Glutamatergic neuron (in vitro differentiated cells): ENCODE measurements at places on chromosomes 12 and 14. TPM values are rescaled to one million over a fixed set of nuclear protein-coding genes. Genes with fewer than 3 reads are reported as not detected.

The PDZRN4 gene
- total RNA-seq, result 1.5 TPM

DNA sequence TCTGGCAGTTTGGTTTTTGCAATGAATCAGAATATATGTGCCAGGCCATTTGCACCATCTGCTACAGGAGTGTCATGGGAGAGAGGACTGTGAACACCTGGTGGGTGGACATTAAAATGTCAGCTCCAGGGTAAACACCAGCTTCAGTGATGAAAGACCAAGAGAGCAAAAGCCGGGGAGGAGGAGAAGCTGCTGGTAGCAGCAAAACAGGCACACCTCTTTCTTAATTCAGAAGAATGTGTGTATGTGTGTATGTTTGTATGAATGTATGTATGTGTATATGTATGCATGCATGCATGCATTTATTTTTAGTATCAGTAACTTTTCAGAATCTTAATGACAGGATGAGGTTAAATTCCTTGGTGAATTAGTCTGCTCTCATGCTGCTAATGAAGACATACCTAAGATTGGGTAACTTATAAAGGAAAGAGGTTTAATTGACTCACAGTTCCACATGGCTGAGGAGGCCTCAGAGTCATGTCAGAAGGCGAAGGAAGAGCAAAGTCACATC lies 357.4 kb upstream of the PRICKLE1 start:
- DNase-seq, result no peak

The KLRC3 gene
- total RNA-seq, result not detected

DNA sequence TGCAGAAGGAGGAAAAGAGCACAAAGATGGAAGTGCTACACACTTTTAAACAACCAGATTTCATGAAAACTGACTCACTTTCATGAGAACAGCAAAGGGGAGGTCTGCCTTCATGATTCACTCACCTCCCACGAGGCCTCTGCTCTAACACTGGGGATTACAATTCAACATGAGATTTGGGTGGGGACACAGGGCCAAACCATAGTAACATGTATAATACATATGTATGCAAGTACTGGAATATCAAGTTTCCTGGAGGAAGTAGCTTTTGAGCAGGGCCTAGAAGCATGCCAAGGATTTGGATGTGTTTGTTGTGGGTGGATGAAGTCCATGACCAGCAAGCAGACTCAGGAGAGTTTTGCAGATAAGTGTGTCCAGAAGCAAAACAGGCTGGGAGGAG lies 409.0 kb downstream of the RGS6 start:
- no peak for DNase-seq

DNA sequence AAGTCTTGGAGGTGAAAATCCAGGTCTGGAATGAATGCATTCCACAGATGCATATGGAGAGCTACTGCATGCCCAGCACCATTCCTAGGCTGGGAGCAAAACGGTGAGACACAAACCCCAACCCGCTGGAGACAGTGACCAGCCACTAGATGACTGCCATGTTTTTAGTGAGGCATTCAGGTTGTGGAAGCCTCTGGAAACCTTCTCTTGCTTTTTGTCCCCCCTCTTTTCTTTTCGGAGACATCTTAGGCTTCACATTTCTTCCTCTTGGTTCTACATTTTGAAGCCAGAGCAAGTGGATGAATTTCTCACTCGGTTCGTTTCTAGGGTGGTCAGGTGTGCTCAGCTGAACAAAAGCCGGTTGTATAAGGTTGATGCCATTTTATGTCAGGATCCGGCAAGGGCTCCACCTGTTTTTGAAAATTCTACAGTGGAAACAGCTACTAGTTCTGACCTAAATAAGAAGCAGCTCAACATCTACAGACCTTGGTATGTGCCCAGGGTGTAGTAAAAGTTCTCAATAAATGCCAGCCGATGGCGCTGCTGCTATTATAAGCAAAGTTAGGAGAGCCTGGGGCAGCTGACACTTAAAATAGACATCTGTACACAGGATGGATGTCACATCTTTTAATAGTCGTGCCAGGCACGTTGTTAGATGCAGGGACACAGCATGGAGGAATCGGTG lies 1.8 kb upstream of the ZNF839 start:
- DNase-seq, result no peak

The CCDC38 gene
- total RNA-seq, result not detected

GRCh38 chr12:55789171-55789570 lies 28.4 kb downstream of the SARNP start:
- DNase-seq, result no peak

The DDX11 gene
- 31.9 TPM for total RNA-seq

The CEBPE gene
- total RNA-seq, result not detected

The POC1B gene
- total RNA-seq, result 5.7 TPM

DNA sequence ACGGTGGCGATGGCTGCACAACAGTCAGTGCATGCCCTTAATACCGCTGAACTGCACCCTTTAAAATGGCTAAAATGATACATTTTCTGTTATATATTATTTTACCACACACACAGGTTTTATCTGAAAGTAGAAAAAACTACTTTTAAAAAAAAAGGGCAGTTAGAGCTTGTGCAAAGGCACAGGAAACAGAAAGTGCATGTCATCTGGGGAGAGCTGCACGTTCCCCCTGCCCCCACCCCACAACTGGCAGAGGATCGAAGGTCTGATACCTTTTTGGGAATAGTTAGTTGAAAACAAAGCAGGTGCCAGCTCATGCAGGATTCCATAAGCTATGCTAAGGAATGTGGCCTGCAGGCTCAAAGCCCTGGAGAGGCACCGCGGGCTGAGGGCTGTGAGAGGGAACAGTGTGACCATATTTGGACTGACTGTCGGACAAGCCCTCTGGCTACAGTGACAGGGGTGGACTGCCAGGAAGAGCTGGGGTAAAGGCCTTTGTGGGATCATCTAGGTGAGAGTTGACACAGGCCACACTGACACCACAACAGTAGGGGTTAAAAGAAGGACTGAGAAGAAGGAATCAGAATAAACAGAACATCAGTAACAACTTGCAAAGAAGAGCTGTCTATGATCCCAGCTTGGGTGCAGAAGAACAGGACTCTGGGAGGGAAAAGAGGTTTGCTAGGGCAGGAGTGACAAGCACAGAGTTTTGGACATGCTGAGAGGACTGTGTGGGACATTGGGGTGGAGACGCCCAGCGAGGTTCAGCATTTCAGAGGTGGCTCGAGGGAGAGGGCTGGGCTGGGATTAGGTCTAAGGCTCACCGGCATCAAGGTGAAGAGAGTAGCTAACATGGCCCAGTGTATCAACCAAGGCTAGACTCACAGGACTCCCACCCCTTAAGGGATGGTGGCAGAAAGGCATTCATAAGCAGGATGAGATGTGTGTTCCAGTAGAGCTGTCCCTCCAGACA lies 54.6 kb downstream of the ACTN1 start:
- no peak for DNase-seq

- DNase-seq, result no peak
Observed at GRCh38 chr14:36585100-36585499, 2.7 kb upstream of the NKX2-8 start.

- DNase-seq, result peak; percentile 18
Observed at GRCh38 chr12:64781280-64782190, 22.3 kb upstream of the GNS start.

- DNase-seq, result no peak
Observed at GRCh38 chr14:39668449-39668848, 236.2 kb upstream of the FBXO33 start.

The LMO3 gene
- 0.78 TPM for total RNA-seq

- no peak for DNase-seq
Observed at GRCh38 chr14:71488703-71489191, 443.5 kb upstream of the RGS6 start.

The TMEM229B gene
- total RNA-seq, result 7.5 TPM

DNA sequence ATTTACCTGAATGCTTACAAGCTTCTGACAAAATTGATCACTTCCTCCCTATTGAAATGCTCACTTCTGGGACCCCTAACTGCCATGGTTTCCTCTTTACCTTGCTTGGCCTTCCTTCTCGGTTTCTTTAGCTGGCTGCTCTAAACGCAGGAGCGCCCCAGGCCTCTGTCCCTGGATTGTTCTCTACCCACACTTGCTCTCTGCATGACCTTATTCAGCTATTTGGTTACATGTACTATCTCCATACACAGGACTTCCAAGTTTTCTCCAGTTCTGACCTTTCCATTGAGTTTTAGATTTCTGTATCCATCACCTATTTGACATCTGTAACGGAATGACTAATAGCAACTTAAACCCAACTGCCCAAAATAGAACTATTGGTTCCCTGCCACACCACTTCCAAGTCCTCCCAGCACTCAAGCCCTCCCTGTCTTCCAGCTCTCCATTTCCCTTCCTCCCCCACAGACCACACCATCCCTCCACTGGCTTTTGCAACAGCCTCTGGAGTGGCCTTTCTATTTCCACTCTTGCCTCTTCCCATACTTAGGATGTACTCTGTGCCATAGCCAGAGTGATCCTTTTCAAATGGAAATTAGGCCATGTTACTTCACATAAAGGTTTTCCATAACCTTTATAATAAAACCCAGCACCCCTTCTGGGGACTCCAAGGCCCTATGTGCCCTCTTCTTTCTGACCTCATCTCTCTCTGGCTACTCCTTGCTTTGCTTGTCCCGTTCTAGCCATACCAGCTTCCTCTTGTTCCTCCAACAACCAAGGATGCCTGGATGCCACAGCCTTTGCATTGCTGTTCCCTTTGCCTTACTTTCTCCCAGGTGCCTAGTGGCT lies 202.2 kb downstream of the AEBP2 start:
- no peak for DNase-seq

DNA sequence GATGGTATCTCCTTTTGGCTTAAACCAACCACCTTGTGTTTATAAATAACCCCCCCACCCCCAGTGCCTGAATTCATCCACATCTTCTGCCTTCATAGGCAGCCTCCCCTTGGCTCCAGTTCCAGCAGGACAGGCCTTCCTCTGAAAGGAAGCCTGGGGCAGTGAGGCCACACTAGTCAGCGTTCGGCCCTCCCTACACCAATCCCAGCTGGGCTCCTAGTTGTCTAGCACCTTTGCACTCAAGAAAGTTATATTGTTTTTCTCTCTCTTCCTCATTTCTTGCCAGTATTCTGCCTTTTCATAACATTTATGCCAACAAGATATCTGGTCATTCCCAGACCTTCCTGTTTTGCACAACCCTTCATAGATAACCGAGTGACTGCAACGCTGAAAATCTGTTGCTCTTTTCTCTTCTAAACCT lies 73.1 kb upstream of the ACTN1 start:
- no peak for DNase-seq

DNA sequence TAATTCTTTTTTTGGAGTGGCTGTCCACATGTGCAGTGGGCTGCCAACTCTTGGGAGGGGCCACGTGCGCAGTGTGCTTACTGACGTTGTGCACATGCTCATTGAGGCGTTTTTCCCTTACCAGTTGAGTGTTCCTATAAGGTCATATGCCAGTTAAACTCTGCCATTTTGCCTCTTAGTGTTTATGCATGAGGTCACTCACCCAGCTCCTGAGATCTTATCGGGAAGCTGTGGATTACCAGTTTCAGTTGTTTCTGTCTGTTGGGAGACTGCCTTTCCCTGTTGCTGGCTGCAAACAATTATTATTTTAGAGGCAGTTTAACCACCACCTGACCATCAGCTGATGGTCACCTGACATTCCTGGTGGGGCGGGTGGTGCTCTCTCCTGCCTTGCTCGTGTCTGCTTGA lies 16.1 kb upstream of the KIF21A start:
- no peak for DNase-seq

GRCh38 chr14:21974741-21975140 lies 301.1 kb upstream of the OR4E1 start:
- DNase-seq, result no peak

DNA sequence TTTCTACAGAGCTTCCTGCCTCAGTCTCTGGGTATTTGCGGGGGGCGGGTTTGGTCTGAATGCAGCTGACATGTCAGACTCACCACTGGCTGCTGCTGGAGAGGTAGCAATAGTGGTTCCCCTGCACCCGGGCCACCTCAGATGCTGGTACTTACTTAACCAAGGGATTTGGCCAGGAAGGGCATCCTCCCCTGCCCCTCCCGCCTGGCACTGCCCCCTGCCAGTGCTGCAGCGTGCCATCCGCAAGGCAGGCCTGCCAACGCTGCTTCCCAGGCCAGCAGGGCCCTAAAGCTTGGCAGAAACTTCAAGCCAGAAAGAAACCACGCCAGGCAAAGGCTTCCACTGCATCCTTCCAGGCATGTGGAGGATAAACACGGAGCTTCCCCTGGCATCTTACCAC lies 22.1 kb downstream of the RAB35 start:
- no peak for DNase-seq

- no peak for DNase-seq
Observed at GRCh38 chr14:71264260-71264659, 357.0 kb downstream of the PCNX1 start.

- no peak for DNase-seq
Observed at GRCh38 chr12:28512876-28513275, 322.6 kb downstream of the CCDC91 start.

The GLIPR1L1 gene
- total RNA-seq, result not detected

The HOXC11 gene
- not detected for total RNA-seq

- no peak for DNase-seq
Observed at GRCh38 chr12:32944195-32944594, 47.6 kb upstream of the PKP2 start.

- no peak for DNase-seq
Observed at GRCh38 chr14:57974896-57975295, 109.0 kb upstream of the SLC35F4 start.

- no peak for DNase-seq
Observed at GRCh38 chr14:21220874-21221477, 48.3 kb downstream of the HNRNPC start.

DNA sequence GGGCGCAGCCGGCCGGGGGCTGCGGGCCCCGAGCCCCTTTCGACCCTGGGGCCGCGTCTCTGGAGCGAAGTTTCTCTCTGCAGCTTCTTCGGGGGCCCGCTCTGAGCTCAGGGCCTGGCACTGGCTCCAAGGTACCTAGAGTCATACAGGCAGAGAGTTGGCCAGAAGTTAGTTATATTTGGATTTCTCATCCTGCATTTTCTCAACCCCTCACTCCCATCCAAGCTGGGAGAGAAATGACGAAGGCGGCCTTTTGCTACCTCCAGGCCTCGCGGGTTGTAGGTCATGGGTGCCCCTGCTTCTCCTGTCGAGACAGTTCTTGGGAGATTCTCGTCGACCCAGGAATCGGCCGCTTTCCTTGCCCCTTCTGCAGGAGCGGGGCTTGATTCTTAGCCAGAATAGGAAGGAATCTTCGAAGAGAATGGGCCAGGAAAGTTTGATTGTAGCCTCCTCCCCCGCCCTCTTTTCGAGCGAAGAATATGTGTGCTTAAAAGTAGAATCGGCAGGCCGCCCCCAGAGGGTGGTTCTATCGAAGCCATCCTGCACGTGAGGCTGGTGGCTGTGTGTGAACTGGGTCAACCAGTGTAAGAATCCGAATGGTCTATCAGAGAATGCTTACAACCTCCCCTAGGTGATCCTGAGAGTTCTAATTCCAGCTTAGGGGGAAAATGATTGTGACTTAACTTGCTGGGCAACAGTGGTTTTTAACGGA lies 785 bp downstream of the MLEC start:
- no peak for DNase-seq

The NPAS3 gene
- total RNA-seq, result 2.4 TPM

DNA sequence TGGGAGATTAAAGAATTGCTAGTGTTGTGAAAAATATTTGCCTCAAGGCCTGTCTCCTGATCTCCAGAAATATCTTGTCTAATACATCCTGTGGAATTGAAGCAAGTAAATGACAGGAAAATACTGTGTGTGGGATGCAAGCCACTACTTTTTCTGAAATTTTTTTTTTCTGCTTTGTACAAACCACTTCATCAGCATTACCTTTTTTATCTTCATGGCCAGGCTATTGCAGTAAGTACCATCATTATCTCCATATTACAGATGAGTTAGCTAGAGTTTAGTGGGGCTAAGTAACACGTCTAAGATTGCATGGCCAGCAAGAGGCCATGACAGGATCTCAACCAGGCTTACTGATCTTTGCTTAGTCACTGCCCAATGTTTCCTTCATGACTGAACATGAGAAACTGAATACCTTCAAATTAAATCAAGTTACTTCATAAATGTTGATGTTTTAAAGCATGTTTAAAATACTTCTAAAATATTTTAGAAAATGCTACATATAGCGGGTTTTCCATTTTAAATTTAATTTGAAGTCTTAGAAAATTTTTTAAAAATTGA lies 273.7 kb downstream of the SLC6A15 start:
- no peak for DNase-seq
